ENCODE measurements at places on chromosomes 5 and 9.
A peak's percentile ranks its signal among the peaks of the same experiment; 100 is the strongest.

DNA sequence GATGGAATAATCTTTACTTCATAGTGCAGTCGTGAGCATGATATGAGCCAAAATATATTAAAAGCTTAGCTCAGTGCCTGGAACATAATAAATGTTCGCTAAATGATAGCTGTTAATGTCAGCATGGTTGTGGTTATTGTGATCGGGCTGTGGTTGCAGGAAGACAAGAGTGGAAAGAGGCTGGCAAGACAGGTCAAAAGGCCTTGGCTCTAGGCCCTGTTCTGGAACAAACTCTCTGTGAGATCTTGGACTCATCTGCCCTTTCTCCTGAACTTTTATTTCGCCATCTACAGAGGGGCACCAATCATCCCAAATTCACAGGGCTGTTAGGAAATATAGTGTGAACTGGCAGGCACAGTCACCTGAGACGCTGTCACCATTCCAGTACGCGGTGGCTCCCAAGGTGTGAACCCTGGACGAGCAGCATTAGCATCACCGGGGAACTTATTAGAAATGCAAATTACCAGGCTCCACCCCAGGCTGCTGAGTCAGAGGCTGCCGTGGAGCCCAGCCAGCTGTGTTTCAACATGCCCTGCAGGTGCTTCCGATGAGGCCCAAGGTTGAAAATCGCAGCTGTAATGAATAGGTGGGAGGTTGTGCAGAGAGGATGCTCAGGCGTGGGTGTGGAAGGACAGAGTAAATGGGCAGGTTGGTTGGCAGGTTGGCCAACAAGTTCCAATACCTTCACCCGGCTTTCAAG, 50.2 kb upstream of the SAP30L start:
- peak; percentile 80 for DNase-seq

GRCh38 chr5:36447776-36448175, 146.1 kb upstream of the RANBP3L start:
- DNase-seq, result no peak

DNA sequence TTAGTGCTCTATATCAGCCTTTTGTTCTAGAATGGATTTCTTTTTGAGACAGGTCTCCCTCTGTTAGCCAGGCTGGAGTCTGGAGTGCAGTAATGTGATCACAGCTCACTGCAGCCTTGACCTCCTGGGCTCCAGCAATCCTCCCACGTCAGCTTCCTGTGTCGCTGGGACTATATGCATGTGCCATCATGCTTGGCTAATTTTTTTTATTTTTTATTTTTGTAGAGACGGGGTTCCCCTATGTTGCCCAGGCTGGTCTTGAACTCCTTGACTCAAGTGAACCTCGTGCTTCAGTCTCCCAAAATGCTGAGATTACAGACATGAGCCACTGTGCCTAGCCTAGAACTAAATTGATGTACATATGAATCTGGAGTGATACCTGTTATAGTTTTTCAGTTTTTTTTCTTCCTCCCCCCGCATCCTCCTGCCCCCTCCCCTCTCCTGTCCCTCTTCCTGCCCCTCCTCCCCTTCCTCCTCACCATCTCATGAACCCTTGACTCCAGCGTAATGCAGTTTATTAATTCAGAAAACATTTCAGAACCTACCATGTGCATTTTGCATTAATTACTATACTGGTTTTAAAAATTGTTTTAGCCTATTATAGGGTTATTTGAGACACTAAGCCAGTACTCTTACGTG, 37.4 kb upstream of the TNFAIP8 start:
- no peak for DNase-seq

- no peak for DNase-seq
These were observed 50.8 kb downstream of the AQP7 start for GRCh38 chr9:33351547-33351946.

DNA sequence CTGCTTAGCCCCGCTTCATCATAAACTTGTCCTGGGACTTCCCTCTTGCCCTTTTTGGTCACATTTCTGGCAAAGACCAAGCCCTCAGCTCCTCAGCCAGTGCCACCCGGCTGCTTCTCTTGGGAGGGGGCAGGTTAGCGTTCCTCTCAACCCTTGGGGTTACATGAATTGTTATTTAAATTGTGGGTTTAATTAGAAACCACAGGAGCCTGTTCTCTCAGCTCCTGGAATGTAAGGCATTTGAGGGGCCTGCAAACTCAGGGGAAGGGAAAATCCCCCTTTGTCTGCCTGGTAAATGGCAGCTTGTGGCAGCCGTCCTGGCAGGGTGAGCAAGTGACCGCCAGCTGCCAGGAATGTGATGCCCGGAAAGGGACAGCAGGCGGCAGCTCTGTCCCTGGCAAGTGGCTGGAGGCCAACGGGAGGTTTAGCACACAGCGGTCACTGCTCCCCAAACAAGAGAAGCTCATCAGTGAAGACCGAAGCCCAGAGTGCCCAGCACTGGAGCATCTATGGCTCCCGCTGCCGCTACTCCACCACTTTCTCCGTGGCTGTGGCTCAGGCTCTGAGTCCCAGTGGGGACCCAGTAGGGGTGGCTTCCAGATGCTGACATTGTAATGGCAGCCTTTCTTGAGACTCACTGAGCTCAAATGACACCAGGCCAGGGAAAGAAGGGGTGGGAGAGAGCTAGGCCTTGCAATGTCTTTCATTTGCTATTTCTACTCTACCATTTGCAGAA, 51.7 kb downstream of the SHB start:
- DNase-seq, result no peak

- DNase-seq, result no peak
These were observed 152.2 kb downstream of the TMEM161B start for GRCh38 chr5:88116396-88116795.

DNA sequence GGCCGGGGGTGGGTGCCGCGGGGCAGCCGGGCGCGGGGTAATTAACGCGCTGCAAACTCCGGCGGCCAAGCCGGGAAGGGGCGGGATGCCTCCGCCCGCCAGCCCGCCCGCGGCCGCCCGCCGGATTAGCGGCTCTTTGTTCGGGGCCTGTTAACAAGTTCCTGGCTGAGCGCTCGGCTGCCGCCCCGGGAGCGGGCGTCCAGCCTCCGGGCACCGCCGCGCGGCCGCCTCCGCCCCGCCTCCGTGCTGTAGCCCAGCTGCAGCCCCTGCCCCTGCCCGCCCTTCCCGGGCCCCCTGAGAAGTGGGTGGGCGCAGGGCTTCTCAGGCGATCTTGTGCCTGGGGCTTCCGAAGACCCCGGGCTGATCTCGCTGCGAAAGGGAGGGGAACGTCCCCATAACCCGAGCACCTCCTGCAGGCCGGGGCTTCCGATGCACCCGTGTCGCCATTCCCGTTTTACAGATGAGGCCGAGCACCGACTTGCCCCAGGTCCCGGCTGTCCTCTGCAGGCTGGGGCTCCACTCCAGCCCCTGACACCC, 7.5 kb downstream of the UNC5A start:
- DNase-seq, result no peak

All from hematopoietic multipotent progenitor cell treated with erythropoietin and hydrocortisone succinate and interleukin-3 and kit ligand, for 17 days (in vitro differentiated cells).